ENCODE measurements at places on chromosomes 1 and 21. TPM values are rescaled to one million over a fixed set of nuclear protein-coding genes. Genes with fewer than 3 reads are reported as not detected.
A peak's percentile ranks its signal among the peaks of the same experiment; 100 is the strongest.

SPOCD1 gene
- 0.30 TPM for total RNA-seq

TAS1R3 gene
- total RNA-seq, result 0.96 TPM

SH2D1B gene
- 0.22 TPM for total RNA-seq

TMEM240 gene
- not detected for total RNA-seq

TIPRL gene
- total RNA-seq, result 22.6 TPM

LCE2C gene
- not detected for total RNA-seq

HSD3B1 gene
- not detected for total RNA-seq

OR2AK2 gene
- 0.37 TPM for total RNA-seq

CLCA2 gene
- not detected for total RNA-seq

KLF17 gene
- total RNA-seq, result not detected

PCSK9 gene
- not detected for total RNA-seq

SLC9C2 gene
- not detected for total RNA-seq

DNA sequence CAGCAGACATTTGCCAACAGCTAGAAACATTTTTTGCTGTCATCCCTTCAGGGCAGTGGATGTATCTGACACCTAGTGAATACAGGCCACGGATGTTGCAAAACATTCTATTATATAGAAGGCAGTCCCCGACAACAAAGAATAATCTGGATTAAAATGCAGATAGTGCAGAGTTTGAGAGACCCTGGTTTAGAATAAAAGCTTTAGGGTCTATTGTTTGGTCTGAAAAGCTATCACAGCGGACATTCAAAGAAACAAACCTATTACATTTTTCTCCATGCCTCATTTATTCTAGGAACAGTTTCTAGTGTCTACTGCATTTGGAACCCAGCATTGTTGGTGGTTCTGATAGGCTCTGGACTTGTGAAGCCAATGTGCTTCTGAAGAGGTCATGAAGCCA lies 316.3 kb downstream of the TGFB2 start:
- no peak for DNase-seq
- H3K4me3 ChIP-seq, result no peak overlapping the region
- H3K4me1 ChIP-seq, result no peaks in the 10 kb centered on the region
- H3K27me3 ChIP-seq, result peaks cover 4% of the 10 kb centered on the region
- H3K36me3 ChIP-seq, result no peaks in the 10 kb centered on the region
- H3K27ac ChIP-seq, result no peak overlapping the region

DNA sequence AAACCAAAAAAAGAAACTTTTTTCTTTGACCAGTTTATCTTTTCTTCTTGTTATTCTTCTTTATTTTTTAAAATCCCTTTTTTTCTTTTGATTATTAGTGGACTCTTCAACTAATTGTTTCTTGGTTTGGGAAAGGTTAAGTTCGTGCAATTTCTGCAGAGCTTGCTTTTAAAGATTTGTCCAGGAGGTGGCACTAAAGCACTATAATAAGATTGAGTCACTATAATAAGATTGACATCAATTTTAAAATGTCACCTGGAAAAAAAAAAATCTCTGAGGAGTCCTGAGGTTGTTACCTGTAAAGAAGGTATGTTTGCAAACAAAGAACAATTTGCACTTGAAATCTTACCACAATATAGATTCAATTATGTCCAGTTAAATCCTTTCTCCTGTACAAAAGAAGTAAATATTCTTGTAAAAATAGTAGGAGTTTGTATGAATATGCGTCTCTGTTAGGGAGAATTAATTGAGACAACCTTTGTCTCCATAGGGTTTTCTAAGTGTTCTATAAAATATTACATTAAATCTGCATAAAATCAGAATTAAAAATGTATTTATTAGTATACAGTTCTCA lies 166.7 kb downstream of the ADGRL4 start:
- H3K36me3 ChIP-seq, result no peaks in the 10 kb centered on the region
- no peak overlapping the region for H3K27ac ChIP-seq
- peaks cover 14% of the 10 kb centered on the region for H3K4me1 ChIP-seq
- DNase-seq, result no peak
- no peak overlapping the region for H3K4me3 ChIP-seq
- H3K27me3 ChIP-seq, result no peaks in the 10 kb centered on the region

GRCh38 chr1:9455487-9456234 lies 83.6 kb upstream of the SLC25A33 start:
- no peaks in the 10 kb centered on the region for H3K36me3 ChIP-seq
- no peak overlapping the region for H3K4me3 ChIP-seq
- peaks cover 16% of the 10 kb centered on the region for H3K27me3 ChIP-seq
- no peak overlapping the region for H3K27ac ChIP-seq

- H3K4me3 ChIP-seq, result no peak overlapping the region
- no peaks in the 10 kb centered on the region for H3K36me3 ChIP-seq
- H3K27ac ChIP-seq, result no peak overlapping the region
- peaks cover 28% of the 10 kb centered on the region for H3K27me3 ChIP-seq
Measured at GRCh38 chr1:66628926-66629325, 95.0 kb downstream of the SGIP1 start.

GRCh38 chr21:36708286-36709029 lies 9.5 kb downstream of the SIM2 start:
- no peaks in the 10 kb centered on the region for H3K36me3 ChIP-seq
- no peak overlapping the region for H3K27ac ChIP-seq
- peak overlapping the region; percentile 52 for H3K4me3 ChIP-seq
- peaks cover 21% of the 10 kb centered on the region for H3K4me1 ChIP-seq
- no peak for DNase-seq

GRCh38 chr1:147717051-147717705 lies 43.2 kb downstream of the GJA5 start:
- peaks cover 40% of the 10 kb centered on the region for H3K27me3 ChIP-seq
- H3K36me3 ChIP-seq, result peaks cover 6% of the 10 kb centered on the region
- H3K27ac ChIP-seq, result peak overlapping the region; percentile 88
- DNase-seq, result peak; percentile 19

GRCh38 chr1:7930645-7931445 lies 9.8 kb downstream of the TNFRSF9 start:
- peak overlapping the region; percentile 87 for H3K27ac ChIP-seq
- H3K4me1 ChIP-seq, result peaks cover 17% of the 10 kb centered on the region
- H3K36me3 ChIP-seq, result no peaks in the 10 kb centered on the region
- DNase-seq, result no peak
- H3K4me3 ChIP-seq, result peak overlapping the region; percentile 90
- peaks cover 11% of the 10 kb centered on the region for H3K27me3 ChIP-seq

DNA sequence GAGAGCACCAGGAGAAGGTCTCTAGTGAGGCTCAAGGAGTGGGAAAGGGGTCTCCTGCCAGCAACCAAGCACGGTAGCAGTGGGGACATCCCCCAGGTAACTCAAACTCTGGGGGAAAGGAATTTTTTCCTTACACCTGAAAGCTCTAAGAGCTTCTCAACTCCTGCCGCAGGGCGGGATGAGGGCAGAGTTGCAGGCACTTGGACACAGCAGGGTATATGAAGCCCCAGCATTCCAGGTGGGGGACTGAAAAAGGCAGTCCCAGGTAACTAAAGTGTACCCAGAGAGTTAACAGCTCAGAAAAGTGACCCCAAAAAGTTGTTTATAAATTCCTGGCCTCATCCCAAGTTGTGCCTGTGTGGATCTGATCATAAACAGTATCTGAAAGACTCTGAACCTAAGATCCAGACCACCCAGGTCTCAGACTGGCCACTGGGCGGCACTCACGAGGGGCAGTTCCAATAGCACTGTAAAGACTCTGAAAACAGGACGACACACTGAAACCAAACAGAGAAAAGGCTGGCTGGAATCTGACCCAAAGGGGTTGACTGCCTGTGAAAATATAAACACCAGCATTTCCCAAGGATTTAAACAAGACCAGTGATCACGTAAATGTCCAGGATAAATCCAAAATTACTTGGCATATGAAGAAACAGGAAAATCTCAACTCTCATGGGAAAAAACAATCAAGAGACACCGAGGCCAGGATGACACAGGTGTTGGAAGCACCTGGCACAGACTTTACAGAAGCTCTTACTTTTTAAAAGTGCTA lies 47.5 kb downstream of the HSF2BP start:
- H3K4me3 ChIP-seq, result no peak overlapping the region
- no peak overlapping the region for H3K27ac ChIP-seq
- no peaks in the 10 kb centered on the region for H3K27me3 ChIP-seq
- H3K4me1 ChIP-seq, result peaks cover 3% of the 10 kb centered on the region

- H3K27me3 ChIP-seq, result peaks cover 63% of the 10 kb centered on the region
- no peak for DNase-seq
- no peak overlapping the region for H3K4me3 ChIP-seq
- H3K27ac ChIP-seq, result no peak overlapping the region
- peaks cover 2% of the 10 kb centered on the region for H3K36me3 ChIP-seq
Measured at GRCh38 chr1:5577255-5578040, 414.8 kb downstream of the NPHP4 start.

DNA sequence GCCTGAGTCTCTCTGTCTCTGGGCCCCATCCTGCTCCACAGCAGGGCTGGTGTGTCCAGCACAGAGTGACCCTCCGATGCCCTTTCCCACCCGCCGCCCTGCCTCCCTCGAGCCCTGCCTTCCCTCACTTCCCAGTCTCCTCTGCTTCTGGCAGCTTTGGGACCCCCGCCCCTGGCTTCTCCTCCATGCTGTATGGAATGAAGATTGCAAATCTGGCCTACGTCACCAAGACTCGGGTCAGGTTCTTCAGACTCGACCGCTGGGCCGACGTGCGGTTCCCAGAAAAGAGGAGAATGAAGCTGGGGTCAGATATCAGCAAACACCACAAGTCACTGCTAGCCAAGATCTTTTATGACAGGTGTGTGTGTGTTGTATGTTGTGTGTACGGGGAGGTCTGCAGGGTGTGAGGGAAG lies 14.3 kb downstream of the MOV10 start:
- no peaks in the 10 kb centered on the region for H3K27me3 ChIP-seq
- H3K4me3 ChIP-seq, result no peak overlapping the region
- peaks cover 23% of the 10 kb centered on the region for H3K4me1 ChIP-seq
- peaks cover 9% of the 10 kb centered on the region for H3K36me3 ChIP-seq
- DNase-seq, result no peak
- no peak overlapping the region for H3K27ac ChIP-seq

- H3K4me1 ChIP-seq, result peaks cover 14% of the 10 kb centered on the region
- peaks cover 18% of the 10 kb centered on the region for H3K36me3 ChIP-seq
- no peak overlapping the region for H3K4me3 ChIP-seq
- no peak overlapping the region for H3K27ac ChIP-seq
Measured at GRCh38 chr1:160351629-160352028, 8.4 kb downstream of the NCSTN start.

- H3K4me1 ChIP-seq, result peaks cover 4% of the 10 kb centered on the region
- no peak overlapping the region for H3K4me3 ChIP-seq
- no peaks in the 10 kb centered on the region for H3K36me3 ChIP-seq
- peaks cover 9% of the 10 kb centered on the region for H3K27me3 ChIP-seq
Measured at GRCh38 chr21:45979651-45980050, 1.9 kb upstream of the COL6A1 start.

DNA sequence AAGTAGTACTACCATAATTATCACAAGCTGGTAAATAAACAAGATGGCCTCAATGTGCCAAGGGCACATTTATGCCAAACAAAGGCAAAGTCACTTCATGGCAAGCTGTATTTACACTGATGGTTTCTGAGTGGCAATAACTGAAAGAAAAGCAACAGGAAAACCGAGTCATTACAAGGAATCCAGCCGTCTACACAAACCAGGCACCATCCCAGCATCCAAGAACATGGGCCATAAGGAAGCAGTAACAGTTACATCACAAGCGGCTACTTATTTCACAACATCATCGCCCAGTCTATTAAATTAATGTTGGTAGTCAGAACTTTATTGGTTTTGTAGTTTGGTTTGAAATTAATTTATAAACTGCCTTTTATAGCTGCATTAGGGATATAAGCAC lies 214.2 kb downstream of the RERE start:
- peak overlapping the region; percentile 74 for H3K27ac ChIP-seq
- DNase-seq, result no peak
- H3K36me3 ChIP-seq, result no peaks in the 10 kb centered on the region
- peak overlapping the region; percentile 12 for H3K4me3 ChIP-seq
- H3K4me1 ChIP-seq, result peaks cover 18% of the 10 kb centered on the region

DNA sequence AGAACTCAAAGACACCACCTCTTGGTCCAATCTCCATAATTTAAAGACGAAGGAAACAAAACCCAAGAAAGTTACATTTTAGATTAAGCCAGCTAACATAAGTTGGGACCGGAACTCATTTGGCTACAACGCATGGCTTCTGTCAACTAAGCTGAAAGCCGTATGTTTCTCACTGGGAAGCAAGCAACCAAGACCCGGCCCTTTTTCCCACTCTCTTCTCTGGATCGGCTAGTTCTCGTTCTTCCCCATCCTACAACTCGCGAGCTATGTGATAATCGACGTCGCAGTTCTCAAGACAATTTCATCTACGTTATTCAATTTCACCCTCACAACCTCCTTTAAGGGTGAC lies 601 bp downstream of the CCT8 start:
- H3K27ac ChIP-seq, result peak overlapping the region; percentile 100
- H3K27me3 ChIP-seq, result no peaks in the 10 kb centered on the region
- peaks cover 36% of the 10 kb centered on the region for H3K4me1 ChIP-seq
- H3K36me3 ChIP-seq, result peaks cover 3% of the 10 kb centered on the region
- H3K4me3 ChIP-seq, result peak overlapping the region; percentile 100

- peaks cover 22% of the 10 kb centered on the region for H3K27me3 ChIP-seq
- no peak for DNase-seq
- H3K4me3 ChIP-seq, result no peak overlapping the region
- no peak overlapping the region for H3K27ac ChIP-seq
- H3K4me1 ChIP-seq, result no peaks in the 10 kb centered on the region
Measured at GRCh38 chr1:34131396-34132160, 33.5 kb downstream of the CSMD2 start.

DNA sequence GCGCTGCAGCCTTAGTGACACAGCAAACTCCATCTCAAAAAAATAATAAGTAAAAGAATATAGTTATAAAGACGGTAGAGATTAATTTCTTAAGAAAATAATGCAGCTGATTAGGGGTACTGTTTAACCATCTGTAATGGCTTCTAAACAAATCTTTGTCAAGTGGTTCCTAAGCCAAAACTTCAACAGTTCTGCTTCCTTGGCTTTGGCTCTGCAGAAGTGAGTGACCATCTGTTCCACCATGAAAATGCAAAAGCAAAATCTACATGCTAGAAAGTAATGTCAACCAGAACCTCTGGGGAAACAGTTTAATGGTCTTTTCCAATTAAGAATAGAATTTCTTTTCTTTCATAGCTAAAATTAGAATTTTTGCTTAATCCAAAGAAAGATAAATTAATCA lies 8.3 kb upstream of the SH2D5 start:
- no peak overlapping the region for H3K4me3 ChIP-seq
- peaks cover 5% of the 10 kb centered on the region for H3K4me1 ChIP-seq
- no peak for DNase-seq
- H3K27me3 ChIP-seq, result no peaks in the 10 kb centered on the region

DNA sequence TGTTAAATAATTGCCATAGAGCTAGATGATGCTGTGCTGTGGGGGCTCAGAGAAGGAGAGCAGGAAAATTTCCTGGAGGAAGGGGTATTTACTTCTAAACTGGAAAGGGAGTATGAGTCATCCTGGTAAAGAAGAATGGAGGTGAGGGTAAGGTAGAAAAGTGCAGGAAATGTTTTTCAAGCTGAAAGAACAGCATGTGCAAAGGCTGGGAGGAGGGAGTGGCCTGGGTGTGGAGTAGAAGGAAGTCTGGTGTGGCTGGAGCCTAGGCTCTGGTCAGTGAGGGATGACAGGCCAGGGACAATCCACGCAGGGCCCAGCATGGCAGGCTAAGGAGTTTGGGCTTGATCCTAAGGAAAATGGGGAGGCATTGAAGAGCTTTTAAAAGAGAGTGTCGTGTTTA lies 45.9 kb downstream of the MATN1 start:
- peaks cover 35% of the 10 kb centered on the region for H3K27me3 ChIP-seq
- H3K4me3 ChIP-seq, result no peak overlapping the region
- no peak overlapping the region for H3K27ac ChIP-seq
- H3K4me1 ChIP-seq, result no peaks in the 10 kb centered on the region
- H3K36me3 ChIP-seq, result peaks cover 4% of the 10 kb centered on the region
- DNase-seq, result no peak

- H3K27ac ChIP-seq, result peak overlapping the region; percentile 98
- H3K27me3 ChIP-seq, result no peaks in the 10 kb centered on the region
- peaks cover 4% of the 10 kb centered on the region for H3K36me3 ChIP-seq
- H3K4me3 ChIP-seq, result no peak overlapping the region
- DNase-seq, result no peak
Measured at GRCh38 chr1:202959276-202959620, 1.1 kb upstream of the ADIPOR1 start.
